ENCODE measurements at places on chromosomes 6 and 20.

- DNase-seq = peak; percentile 47
Observed at GRCh38 chr20:10093087-10093591, 58.4 kb downstream of the ANKEF1 start.

GRCh38 chr6:119612911-119613381, 263.4 kb upstream of the MAN1A1 start:
- no peak for DNase-seq

DNA sequence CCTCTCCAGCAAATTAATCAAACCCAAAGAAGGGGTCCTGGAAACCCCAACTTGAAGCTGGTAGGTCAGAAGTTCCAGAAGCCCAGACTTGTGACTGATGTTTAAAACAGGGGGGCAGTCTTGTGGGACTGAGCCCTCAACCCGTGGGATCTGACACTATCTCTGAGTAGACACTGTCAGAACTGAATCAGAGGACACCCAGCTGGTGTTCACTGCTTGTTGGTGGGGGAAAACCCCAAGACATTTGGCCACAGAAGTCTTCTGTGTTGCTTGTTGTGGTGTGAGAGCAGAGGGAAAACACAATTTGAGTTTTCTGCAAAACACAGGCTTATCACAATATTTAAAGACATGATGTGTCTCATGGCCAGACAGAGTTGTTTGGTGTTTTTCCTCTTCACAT, 29.9 kb downstream of the KIF13A start:
- no peak for DNase-seq

GRCh38 chr6:13285705-13286104, 42.6 kb downstream of the TBC1D7 start:
- DNase-seq = no peak

GRCh38 chr6:157646012-157646411, 177.0 kb upstream of the SNX9 start:
- DNase-seq = no peak

DNA sequence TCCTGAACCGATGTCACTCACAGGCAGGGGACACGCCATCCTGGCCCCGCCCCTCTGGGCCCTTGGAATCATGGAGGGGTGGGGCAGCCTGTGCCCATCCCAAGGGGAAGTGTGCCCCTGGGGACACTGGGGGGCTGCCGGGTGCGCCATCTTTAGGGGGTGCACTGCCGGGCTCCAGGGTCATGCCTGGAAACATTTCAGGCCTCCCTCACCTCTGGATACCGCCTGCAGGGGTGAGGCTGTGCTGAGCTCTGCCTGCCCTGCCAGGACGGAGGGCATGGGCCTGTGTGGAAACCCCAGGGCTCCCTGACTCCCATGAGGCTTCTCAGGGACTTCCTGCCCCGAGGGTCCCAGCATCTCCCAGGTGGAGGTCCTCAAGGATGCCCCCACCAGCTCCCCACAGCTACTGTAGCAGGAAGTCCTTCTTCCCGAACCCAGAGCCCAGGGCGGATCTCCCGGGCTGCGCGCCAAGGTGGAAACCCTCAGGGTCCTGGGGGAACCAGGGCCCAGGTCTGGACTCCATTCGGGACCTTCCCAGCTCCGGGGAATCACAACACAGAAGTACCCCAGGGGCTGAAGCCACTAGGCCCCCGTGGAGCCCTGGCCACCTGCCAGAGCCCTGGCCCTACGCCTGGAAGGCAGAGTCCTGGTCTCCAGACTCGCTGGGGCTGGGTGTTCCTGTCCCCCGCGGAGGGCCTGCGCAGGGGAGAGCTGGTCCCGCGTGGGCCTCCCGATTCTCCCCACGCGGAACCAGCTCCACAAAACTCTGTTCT, 15.6 kb downstream of the CHRNA4 start:
- no peak for DNase-seq

GRCh38 chr6:11036977-11037430, 7.1 kb downstream of the ELOVL2 start:
- no peak for DNase-seq

GRCh38 chr6:34697544-34697836, 923 bp upstream of the ILRUN start:
- no peak for DNase-seq

DNA sequence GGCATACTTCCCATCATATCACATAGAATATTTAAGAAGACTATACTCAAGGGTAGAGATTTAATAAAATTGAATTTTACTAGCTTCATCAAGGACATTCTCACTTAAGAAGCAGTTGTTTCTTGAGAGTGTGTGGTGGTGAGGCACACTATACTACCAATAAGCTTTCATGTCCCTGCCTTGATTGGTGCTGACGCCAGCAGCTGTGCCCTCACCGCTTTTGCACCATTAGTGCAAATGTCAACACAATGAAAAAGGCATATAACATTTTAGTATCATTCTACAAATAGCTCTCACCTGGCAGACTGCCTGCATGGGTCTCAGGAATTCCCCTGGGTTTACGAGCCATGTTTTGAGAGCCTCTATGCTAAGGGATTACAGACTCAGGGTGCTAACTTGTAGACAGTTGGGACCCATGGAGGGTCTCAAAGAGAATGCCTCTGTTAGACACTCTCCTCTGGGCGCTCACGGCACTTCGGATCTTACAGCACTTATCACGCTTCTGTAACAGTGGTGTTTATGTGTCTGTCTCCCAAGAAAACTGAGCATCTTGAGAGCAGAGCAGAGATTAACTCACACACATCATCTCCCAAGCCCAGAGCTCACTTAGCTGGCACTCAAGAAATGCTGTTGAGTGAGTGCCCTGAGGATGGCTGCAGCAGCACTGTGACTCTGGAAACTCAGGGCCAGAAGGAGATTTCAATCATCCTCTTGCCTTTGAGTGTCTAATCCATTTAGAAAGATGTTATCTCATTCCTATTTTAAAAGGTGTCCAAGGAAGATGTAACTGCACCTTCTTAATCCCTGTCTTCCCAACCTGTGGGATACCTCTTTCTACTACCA, 143.3 kb upstream of the GPR6 start:
- DNase-seq = peak; percentile 15

- no peak for DNase-seq
Observed at GRCh38 chr6:352896-353470, 38.6 kb upstream of the IRF4 start.
